Breast epithelium (tissue), 4 donors: ENCODE measurements at places on chromosomes 7 and 10. TPM values are rescaled to one million over a fixed set of nuclear protein-coding genes. Genes with fewer than 3 reads are reported as not detected.

Gene CALHM1
- not detected for total RNA-seq

Gene BAIAP2L1
- 11.0 TPM for total RNA-seq

Gene ADO
- total RNA-seq, result 27.1 TPM

Gene IFIT3
- 8.2 TPM for total RNA-seq

Gene SLC29A3
- 5.6 TPM for total RNA-seq

Gene CAPZA2
- total RNA-seq, result 134 TPM

- DNase-seq, result no peak
These were observed 45.7 kb downstream of the ATXN7L1 start for GRCh38 chr7:105830405-105831301.

DNA sequence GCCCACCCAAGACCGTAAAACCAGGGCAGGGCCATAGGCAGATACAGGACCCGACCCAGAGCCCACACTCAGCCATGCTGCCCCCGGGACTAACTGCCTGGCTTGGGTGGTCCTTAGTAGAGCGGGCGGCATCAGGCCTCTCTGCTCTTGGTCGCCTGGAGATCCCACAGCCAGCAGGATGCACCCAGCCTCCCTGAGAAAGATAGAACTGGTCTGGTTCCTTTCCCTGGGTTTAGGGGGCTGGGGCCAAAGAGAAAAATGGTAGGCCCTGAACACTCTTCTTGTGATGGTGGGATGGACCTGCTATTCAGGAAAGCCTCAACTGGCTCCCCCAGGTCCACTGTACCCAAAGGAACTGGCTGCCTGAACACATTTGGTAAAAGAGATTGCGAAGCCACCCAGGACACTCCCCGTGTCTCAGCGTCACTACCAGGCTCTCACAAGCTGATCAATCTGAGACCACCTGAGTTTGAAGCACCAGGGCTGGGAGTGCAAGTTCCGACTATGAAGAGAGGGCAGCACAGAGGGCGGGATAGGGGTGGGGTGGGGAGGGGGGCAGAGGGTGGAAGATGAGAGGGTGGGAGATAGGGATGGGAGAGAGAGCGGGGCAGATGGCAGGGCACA lies 591.5 kb downstream of the DNAJB6 start:
- no peak for DNase-seq

DNA sequence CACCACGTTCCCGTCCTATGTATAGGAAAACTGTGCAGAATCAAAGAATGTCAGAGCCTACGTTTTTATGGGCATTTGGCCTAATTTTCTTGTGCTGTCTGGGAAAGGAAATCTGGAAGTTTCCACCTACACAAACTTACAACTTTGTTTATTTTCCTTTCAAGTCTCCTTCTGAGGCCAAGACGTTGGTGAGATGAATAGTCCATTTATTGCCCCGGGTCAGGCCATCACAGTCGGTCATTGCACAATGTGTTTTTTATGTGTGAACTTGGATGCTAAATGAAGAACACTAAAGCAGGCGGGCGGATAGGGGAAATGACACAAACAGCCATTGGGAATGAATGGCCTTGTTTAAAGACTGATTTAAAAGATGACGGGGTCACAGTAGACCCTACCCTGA lies 38.6 kb downstream of the TRIL start:
- no peak for DNase-seq

DNA sequence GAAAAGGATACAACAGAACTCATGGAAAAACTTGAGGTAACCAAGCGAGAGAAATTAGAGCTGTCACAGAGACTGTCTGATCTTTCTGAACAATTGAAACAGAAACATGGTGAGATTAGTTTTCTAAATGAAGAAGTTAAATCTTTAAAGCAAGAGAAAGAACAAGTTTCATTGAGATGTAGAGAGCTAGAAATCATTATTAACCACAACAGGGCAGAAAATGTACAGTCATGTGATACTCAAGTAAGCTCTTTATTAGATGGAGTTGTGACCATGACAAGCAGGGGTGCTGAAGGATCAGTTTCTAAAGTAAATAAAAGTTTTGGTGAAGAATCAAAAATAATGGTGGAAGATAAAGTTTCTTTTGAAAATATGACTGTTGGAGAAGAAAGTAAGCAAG lies 62.1 kb downstream of the AKAP9 start:
- DNase-seq, result no peak

GRCh38 chr7:26910221-26910620 lies 45.8 kb upstream of the SKAP2 start:
- no peak for DNase-seq

DNA sequence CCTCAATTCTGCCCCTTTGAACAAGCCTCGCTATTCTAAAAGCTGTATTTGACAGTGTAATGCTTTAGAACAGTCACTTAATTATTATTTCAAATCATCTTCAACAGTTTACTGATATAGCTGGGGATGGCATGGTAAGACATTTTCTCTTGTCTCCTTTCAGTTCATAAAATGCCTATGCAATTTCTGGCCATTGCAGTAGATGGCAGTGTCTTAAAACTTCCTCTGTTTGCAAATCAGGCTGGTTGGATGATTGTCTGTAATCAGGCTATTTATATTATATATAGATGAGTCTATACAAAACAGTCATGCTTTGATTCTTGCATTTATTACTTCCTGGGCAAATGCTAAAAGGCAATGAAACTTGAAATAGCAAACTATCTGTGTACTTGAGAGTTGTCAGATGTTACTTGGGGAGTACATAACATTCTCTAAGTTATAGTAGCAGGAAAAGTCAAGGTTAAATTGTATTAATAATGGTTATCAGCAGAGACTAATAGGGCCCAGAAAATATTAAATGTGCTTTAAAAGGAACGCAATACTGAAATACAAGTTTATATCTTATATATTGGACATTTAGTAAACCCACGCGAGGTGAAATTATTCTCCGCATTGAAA lies 55.5 kb upstream of the LHFPL3 start:
- no peak for DNase-seq

DNA sequence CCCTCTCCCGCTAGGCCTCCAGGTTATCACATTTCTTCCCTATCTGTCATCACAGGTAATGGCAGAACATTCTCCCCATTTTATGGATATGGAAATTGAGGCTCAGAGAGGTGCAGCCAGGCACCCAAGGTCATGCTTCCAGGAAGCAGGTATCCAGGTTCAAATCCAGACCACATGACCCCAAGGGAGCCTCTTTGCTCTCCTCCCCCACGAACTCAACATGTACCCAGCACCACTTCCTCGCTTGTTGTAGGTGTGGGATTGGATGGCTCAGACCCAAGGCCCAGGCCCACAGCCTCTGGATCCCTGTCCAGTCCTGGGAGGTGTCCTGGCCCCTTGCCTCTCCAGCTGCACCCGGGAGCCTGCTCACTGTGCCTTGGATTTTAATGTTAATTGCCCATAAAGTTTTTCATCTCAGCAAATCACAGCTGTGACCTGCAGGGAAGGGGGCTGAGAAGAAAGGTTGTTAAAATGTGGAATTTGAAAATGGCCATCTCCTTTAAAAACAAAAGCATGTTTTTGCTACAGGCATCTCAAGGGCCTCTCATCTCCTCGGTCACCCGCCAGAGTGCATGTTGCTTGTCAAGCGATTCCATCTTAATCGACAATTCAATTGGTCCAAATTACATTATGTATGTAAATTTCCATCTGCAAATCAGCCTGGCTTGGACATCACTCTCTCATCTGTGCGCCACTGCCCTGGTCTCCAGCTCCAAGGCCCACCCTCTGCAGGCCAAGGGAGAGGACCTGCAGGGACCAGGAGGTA lies 205.4 kb upstream of the ZMIZ1 start:
- DNase-seq, result no peak

GRCh38 chr10:126730856-126731609 lies 60.5 kb upstream of the C10orf90 start:
- DNase-seq, result no peak

- DNase-seq, result peak; percentile 58
These were observed 351.6 kb upstream of the ZMIZ1 start for GRCh38 chr10:78717200-78717599.

- no peak for DNase-seq
These were observed 76.2 kb upstream of the APBB1IP start for GRCh38 chr10:26361971-26362370.

DNA sequence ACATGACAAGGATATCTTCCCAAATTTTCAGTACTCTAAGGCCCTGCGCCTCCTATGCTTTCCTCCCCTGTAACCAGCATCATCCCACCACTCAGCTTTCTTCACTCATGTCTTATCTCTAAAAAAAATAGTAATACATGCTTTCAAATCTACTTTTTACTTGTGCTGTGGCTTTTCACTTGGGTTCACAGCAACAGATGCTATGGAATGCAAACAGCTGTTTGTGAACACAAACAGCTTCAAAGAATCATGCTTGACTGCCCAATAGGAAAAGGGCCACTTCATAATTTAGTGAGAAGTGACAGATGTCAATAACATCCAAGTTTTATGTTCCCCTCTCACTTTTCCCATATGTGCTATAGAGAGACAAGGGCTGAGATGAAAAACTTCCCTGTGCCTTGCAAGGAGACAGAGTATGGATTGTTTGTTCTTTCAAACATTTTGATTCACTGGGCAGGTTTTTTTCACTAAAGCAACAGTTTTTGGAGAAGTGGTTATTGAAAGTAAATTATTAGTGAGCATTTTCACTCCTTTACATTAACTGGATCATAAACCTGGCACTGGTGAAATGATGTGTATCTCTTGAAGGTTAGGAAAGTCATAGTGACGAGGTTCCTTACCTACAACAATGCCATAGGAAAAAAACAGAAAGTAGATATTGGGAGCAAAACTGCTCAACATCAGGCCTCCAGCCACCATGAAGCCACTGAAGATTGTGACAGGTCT lies 37.3 kb downstream of the SLC16A9 start:
- DNase-seq, result no peak

GRCh38 chr10:44981172-44982113 lies 2.8 kb upstream of the DEPP1 start:
- DNase-seq, result no peak

DNA sequence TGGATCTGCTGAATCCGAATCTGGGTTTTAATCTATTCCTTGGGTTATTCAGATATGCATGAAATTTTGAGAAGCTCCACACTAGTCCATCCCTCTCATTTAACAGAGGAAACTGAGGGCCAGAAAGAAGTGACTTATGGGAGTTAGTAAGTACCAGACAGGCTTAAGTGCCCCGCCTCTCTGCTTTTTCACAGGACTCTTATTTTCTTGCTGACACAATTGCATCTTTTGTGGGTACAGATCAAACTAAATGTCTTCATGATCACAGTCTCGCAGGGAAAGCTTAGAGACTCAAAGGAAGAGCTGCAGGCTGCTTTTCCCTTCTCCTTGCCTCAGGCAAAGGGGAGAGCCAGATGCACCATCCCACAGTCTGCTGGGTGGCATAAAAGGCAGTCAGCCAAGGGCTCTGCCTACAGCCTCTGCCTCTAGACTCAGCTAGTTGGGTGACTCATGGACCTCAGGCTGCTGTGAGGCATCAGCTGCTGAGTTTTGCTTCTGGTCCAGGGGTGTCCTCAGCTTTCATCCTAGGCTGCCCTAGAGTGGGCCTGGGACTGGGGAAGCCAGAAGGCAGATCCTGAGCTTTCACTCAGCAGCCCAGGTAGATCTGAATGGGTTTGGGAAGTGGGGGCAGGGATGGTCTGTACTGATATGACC lies 11.6 kb downstream of the GOLGA7B start:
- no peak for DNase-seq

GRCh38 chr10:35933940-35934641 lies 292.0 kb upstream of the FZD8 start:
- DNase-seq, result no peak

- no peak for DNase-seq
These were observed 32.3 kb downstream of the REEP3 start for GRCh38 chr10:63553473-63553872.

DNA sequence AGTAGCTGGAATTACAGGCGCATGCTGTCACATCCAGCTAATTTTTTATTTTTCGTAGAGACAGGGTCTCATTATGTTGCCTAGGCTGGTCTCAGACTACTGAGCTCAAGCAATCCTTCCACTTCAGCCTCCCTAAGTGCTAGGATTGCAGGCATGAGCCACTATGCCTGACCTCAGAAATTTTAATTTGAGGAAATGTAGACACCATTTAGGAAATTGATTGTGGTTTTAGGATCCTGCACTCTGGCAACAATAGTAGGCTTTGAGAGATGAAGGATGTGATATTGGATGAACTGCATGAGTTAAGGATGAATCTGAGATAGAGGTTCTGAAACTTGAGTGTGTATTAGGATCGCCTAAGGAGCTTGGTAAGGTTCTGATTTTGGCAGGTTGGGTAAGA lies 66.5 kb downstream of the PPP1R9A start:
- no peak for DNase-seq

- DNase-seq, result no peak
These were observed 39.7 kb upstream of the MTPN start for GRCh38 chr7:136016649-136017395.

GRCh38 chr10:110650265-110650668 lies 6.1 kb downstream of the RBM20 start:
- DNase-seq, result no peak

DNA sequence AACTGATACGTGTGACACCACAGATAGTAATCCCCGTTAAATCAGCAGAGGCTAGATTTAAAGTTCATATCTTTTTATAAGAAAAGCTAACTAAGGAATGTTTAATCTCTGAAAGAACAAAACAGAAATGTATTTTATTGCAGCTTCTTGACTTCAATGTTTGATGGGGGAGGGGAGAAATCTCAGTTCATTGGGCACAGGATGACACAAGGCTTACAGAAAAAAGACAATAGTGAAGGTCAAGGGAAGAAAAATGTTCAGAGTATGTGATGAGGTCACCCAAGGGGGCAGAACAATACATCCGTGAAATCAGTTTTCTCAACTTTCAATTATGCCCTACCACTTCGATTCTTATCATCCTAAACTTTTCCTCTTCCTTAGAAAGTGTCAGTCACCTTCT lies 102.9 kb downstream of the ELAPOR2 start:
- DNase-seq, result no peak

GRCh38 chr7:7670490-7670889 lies 29.9 kb downstream of the UMAD1 start:
- DNase-seq, result no peak
